ENCODE measurements at places on chromosomes 6 and 20.

GRCh38 chr6:108609276-108609769 lies 48.6 kb downstream of the FOXO3 start:
- DNase-seq: no peak

DNA sequence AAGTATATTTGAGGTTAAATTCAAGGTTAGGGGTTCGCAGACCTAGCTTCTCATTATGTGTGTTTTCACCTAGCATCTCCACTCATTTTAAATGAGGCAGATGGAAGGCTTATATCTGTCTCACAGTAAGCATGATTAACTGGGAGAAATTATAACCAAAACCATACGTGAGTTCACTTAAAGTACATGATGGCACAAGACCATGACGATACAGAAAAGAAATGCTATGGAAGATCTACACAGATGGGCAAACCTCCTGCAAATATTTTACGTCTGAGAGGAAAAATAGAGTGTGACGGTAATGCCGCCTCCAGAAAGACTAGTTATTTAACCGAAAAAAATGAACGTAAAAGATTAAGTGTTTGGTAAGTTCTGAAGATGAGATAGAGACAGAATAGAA lies 337.8 kb downstream of the FARS2 start:
- DNase-seq: no peak

DNA sequence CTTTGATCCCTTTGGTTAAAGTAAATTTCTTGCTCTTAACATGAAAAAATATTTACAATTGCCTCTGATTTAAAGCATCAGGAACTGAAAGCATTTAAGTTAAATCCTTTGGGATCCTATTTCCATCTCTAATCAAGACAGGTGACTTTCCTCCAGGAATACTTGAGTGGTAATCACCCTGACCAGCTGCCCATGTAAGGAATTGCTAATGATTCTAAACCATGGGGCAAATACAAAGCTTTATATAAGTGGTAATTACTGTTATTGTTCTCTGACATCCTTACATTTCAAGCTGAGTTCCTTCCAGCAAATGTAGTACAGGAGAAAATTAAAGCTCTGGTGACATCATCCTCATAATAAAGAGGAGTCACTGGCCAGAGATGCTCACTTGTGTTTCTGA lies 100.6 kb downstream of the CRYBG1 start:
- DNase-seq: peak; percentile 21

DNA sequence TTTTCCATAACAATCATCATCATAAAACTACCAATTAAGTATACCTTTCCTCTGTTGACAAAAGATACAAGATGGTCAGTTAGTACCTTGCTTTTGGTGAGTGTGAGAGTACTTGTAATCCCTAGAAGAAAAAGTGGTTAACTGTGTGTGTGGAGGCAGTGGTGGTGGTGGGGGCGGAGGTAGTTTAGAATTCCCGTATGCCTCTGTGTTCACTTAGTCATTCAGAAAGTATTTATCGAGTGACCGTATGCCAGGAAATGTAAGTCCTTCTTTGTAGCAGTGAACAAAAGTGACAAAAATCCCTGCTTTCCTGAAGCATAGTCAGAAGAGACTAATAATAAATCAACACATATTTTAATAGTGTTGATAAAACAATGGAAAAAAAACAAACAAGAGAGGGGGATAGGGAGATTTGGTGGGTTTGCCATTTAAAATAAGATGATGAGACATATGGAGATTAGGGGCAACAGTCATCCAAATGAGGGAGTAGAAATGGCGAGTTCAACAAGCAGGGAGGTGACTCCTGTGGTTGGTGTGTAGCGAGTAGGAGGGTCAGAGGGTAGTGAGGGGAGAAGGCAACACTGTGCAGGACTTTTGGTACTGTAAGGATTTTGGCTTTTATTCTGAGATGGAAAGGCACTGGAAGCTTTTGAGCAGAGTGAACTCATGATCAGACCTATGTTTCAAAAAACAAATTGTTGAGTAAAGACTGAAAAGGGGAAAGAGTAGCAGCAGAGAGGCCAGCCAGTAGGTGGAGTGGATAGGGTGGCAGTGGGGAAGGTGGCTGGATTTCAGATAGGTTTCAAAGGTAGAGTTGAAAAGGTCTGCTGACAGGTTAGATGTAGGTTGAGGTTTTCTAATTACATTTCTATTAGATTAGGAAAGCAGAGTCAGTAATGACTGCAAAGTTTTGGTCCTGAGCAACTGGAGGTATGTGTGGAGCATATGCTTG lies 40.3 kb upstream of the SIM1 start:
- no peak for DNase-seq

DNA sequence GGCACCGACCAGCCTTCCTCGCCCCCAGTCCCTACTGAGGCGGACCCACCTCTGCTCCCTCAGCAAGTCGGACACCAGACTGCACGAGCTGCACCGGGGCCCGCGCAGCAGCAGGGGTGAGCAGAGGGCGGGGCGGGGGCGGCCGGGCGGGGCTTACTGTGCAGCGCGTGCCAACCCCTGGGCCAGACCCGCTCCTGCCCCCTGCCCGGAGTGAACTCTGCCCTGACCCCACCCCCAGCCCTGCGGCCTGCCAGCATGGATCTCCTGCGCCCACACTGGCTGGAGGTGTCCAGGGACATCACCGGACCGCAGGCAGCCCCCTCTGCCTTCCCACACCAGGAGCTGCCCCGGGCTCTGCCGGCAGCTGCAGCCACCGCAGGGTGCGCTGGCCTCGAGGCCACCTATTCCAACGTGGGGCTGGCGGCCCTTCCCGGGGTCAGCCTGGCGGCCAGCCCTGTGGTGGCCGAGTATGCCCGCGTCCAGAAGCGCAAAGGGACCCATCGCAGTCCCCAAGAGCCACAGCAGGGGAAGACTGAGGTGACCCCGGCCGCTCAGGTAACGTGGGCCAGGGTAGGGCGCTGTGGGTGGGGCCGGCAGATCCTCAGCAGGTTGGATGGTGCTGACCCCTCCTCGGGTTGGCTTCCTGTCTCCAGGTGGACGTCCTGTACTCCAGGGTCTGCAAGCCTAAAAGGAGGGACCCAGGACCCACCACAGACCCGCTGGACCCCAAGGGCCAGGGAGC lies 1.5 kb upstream of the SLC2A4RG start:
- DNase-seq: no peak

GRCh38 chr20:492159-492558 lies 29.8 kb upstream of the TBC1D20 start:
- no peak for DNase-seq

DNA sequence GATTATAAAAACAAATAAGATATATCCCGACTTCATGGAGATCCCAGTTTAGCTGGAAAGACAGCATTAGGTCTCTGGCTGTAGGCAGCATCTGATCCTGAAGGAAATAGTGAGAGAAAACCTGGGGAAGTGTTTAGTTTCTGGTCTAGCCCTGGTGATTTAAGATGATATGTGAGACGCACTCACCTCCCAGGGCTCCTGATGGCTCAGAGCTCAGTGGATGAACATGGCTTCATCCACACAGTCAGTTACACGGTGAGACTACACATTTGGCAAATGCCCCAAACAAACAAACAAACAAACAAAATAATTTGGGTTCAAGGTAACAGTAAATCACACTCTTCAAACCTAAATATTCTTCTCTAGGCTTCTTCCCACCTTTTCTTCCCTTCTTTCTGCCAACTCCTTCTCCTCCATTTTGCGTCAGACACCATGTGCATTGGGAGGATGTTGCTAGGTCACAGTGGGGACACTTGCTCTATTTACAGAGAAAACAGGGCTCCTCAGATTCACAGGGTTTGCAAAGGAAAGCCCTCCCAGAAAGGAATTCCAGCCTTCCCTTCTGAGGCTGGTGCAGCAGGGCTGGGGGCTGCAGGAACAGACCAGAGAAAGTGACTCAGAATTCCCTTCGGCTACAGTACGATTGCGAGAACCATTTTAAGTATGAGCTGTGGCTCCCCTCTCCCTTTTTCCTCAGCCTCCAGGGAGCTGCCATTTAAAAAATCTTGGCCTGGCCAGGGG lies 59.6 kb upstream of the SALL4 start:
- no peak for DNase-seq

GRCh38 chr6:108710551-108710950 lies 137.7 kb upstream of the ARMC2 start:
- DNase-seq: no peak

- DNase-seq: no peak
Measured at GRCh38 chr6:37827603-37828265, 8.2 kb downstream of the ZFAND3 start.

GRCh38 chr6:20805021-20805420 lies 270.8 kb downstream of the CDKAL1 start:
- DNase-seq: no peak

- DNase-seq: no peak
Measured at GRCh38 chr6:156869980-156870398, 92.8 kb downstream of the ARID1B start.

DNA sequence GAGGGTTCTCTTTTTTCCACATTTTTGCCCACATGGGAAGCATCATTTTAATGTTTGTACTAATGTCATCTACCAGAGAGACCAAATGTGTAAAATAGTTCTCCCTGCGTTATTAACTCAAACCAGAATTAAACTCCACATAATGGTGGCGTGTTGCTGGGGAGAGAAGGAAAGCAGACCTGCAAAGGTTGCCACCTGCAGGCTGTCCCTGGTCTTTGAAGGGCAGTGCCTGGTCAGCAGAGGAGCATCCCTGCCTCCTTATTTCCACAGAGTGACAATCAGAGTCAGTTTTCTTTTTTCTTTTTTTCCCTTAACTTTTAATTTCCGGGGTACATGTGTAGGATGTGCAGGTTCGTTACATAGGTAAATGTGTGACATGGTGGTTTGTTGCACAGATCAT lies 214.5 kb downstream of the TBX18 start:
- no peak for DNase-seq

DNA sequence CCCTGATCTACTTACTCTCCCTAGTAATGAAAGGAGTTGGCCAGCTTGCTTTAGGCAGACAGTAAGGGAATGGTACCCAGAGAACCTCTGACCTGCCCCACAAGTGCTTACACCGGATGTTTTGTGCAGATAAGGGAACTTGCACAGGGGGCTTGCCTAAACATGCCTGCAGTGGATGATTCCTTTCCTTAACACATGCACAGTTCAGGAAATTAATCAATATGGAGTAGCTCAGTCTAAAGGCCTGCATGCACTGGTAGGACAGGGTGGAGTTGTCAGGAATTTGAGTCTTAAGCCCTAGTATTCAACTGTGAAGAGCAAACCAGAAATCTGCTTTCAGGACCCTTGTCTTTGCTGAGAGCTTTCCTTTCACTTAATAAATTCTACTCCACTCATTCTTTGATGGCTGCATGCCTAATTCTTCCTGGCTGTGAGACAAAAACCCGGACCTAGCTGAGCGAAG lies 3.9 kb upstream of the TRIM38 start:
- DNase-seq: no peak

GRCh38 chr20:51372176-51372803 lies 170.2 kb downstream of the NFATC2 start:
- no peak for DNase-seq

DNA sequence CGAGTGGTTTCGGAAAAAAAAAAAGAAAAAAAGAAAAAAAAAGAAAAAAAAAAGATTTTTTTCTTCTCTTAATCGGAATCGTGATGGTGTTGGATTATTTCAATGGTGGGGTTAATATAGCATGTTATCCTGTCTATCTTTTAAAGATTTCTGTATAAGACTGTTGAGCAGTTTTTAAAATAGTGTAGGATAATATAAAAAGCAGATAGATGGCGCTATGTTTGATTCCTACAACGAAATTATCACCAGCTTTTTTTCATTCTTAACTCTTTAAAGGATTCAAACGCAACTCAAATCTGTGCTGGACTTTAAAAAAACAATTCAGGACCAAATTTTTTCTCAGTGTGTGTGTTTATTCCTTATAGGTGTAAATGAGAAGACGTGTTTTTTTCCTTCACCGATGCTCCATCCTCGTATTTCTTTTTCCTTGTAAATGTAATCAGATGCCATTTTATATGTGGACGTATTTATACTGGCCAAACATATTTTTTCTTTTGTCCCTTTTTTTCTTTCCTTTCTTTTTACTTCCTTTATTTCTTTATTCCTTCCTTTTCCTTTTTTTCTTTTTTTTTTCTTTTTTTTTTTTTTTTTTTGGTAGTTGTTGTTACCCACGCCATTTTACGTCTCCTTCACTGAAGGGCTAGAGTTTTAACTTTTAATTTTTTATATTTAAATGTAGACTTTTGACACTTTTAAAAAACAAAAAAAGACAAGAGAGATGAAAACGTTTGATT lies 3.6 kb downstream of the SOX4 start:
- DNase-seq: no peak

GRCh38 chr6:158688860-158689259 lies 39.0 kb downstream of the SYTL3 start:
- no peak for DNase-seq

- DNase-seq: no peak
Measured at GRCh38 chr6:12963567-12963966, 247.0 kb downstream of the PHACTR1 start.

GRCh38 chr6:8181160-8181881 lies 79.0 kb upstream of the EEF1E1 start:
- DNase-seq: no peak

DNA sequence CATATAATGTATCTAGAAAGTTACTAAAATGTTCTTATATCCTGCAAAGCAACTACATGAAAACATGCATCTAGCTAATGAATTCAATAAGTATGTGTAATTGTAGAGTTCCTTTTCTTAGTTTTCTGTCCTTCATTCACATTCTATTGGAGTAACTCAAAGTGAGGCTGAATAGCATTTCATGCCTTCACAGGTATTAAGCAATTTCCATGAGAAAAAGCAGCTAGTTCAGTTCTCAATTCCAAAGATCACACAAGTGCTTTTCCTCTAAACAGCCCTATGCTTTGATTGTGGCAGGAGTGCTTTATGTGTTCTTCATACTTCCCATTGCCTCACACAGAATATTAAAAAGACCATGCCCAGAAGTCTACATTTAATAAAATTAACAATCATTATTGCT lies 274.9 kb downstream of the RFPL4B start:
- no peak for DNase-seq

DNA sequence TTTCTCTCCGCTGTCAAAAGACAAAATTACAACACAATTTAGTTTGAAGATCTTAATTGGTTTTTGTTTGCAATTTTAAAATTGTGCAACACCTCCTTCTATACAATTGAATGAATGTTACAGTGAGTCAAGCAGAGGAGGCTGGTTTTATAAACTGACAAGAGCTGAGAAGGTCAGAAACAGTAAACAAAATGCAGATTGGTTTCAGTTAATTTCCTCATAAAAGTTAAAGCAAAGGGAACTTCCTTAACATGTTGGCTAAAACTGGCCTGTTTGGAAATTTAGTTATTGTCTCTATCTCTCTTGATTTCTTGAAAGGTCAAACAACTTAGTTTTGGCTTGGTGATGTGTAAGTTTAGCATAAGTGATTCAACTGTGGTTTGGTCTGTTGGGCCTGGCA lies 22.2 kb downstream of the KHDC1L start:
- DNase-seq: no peak

GRCh38 chr6:117404548-117404947 lies 21.2 kb downstream of the ROS1 start:
- DNase-seq: no peak

DNA sequence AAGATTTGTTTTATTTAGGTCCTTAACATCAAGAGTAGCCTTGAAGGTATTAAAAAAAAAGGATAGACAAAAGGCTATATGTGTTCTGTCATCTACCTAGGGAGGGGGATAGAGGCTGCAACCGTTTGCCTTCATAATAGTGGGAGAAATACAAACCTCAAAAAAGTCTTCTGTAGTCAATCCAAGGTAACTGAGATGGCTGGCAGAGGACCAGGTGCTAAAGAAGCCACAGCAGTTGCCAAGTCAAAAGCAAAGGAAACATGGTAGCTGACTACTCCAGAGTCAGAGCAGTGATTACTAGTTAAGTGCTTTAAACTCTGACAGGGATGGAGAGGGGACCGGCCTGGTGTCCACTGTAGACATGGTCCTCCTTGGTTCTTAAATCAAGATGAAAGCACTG lies 249.4 kb downstream of the PTPRK start:
- no peak for DNase-seq

GRCh38 chr6:155316419-155316818 lies 2.1 kb upstream of the TFB1M start:
- no peak for DNase-seq

All from D721Med (cell line).